ENCODE measurements at places on chromosomes 2 and 18.

GRCh38 chr2:189056200-189057106 lies 82.3 kb downstream of the COL3A1 start:
- DNase-seq: no peak

DNA sequence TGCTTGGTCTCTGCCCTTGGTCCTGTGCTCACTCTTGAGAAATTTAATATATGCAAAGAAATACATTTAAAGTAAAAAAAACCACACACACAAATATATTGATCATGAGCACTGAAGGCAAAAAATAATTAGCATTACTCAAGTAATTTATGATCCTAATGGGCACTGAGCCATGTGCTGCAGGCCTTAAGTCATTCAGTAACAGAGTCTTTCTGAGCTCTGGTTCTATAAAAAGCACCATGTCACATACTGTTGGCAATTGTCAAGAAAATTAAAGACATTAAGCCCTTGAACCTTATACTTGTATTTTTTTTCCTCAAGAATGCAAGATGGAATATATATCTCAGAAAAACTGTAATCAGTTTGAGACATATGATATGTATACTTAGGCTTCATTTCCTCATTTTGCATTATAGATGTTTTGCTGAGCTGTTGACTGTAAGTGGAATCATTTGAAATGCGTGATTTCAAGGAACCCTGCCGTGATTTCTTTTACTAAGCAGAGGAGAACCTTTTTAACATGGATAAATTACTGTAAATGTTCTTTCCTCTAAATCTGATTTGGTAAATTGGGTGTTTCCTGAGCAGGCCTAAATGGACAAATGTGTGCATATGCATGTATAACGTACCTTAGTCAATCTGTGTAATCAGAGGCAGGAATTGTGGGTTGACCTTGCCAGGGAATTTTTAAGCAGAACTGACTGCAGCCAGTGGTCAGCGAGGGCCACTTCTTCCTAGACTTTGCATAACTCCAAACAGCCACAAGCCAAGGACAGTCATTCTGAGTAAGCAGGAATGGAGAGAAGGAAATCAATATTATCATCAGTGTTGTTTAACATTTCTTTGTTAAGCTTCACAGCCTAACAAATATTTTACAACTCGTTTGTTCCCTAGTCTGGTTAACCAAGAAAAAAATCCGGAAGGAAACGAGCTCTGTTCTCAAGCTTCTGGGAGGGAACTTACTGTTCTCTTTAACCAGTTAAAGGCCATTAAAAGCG lies 191.5 kb upstream of the ATP5MC3 start:
- no peak for DNase-seq

- DNase-seq: no peak
Observed at GRCh38 chr2:53668624-53669026, 99.0 kb upstream of the CHAC2 start.

GRCh38 chr2:100630473-100630977 lies 67.7 kb downstream of the PDCL3 start:
- DNase-seq: no peak

DNA sequence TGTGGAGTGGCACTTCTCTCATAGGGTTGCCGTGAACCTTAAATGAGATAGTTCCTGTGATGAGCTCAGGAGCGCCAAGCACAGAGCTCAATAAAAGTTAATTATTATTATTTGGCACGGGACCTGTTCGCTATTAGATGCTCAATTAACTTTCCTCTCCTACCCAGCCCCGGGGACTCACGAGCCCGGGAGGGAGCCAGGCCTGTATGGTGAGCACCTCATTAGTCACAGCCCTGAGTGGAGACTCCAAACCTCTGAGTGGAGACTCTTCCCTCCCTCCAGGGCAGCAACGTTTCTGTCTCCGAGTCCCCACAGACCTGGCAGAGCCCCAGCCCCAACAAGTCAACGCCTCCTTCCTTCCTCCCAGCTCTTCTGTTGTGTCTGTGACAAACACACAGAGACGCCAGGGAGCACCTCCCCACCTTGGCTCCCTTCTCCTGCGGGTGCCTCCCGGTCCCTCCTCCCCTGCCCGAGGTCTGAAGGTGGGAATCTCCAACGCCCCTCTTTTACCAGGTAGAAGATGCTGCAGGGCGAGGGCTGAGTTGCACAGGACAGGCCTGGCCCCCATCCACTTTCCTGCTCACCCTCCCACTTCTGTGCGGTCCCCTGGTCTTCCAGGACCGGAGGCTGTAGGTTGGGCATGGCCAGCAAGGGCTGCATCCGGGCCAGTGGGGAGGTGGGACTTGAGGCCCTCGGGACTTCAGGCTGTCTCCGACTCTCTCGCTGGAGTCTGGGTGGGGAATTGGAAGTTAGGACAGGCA lies 52.7 kb upstream of the ODC1 start:
- DNase-seq: no peak

GRCh38 chr18:12750076-12750714 lies 47.4 kb downstream of the PSMG2 start:
- no peak for DNase-seq

- no peak for DNase-seq
Observed at GRCh38 chr2:138515092-138515491, 13.5 kb downstream of the SPOPL start.

- no peak for DNase-seq
Observed at GRCh38 chr18:12884406-12885323, 628 bp upstream of the PTPN2 start.

- DNase-seq: no peak
Observed at GRCh38 chr18:79344208-79344581, 51.5 kb upstream of the NFATC1 start.

- no peak for DNase-seq
Observed at GRCh38 chr18:11740461-11740860, 51.4 kb downstream of the GNAL start.

GRCh38 chr2:216985658-216986141 lies 125.8 kb upstream of the TNP1 start:
- DNase-seq: no peak

DNA sequence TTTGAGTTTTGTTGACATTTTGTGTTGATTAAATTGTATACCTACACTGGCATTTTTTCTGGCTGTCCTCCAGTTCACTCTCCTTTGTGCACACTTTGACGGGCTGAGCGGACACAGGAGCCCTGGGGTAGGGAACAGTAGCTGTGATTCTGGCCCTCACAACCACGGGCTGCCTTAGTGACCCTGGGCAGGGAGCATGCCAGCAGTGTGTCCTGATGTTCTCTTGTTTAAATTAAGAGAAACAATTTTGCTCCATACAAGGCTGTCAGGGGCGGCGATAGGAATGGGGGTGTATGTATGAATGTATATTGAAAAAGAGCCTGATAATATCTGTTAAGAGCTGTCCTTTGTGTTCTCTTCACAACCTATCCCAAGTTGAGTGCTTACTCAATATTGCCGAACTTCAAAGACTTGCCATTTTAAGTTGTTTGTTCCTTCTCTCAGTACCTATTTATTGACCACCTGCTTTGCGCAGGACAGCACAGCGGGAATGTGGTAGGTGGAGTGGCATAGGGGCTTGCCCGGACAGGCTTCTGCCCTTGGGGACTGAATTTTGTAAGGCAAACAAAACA lies 103.7 kb upstream of the EML6 start:
- DNase-seq: no peak

- no peak for DNase-seq
Observed at GRCh38 chr2:113679457-113679856, 52.4 kb downstream of the RABL2A start.

All from cerebellar nuclear complex (tissue), 1 donor.